GM10248 (cell line): ENCODE measurements at places on chromosomes 11 and 22.

DNA sequence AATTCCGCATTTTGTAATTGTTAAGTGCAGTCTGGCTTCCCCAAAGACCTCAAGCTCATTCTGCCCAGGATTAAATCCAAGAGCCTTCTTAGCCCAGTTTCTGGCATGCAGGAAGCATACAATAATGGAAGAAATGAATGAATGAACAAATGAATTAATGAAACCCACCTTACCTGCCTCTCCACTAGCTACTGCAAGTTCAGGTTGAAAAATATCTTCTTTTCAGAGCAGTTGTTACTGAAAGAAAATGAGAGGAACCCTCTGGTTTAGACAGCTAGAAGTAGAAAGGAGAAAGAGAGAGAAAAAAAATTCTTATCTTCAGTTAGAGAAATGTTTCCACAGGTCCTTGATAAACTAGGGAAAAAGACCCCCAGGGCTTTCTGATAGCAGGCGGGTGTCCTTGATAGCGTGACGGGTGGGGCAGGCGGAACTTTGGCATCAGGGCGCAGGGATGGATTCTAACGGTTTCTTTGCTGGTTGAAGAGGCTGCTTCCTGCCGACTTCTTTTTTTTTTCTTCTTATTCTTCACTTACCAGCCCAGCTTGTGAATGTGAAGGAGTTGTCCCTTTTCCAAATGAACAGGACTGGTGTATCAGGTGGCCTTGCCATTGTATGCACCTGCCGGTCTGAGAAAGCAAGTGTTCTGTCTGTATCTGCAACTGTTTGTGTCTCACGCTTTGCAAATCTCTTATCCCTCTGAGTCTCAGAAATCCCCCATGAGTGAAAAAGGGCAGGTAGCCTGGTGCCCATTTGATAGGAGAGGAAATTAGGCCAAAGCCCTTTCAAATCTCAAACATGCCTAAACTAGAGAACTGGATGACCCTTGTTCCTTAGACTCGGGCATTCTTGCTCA is 10.0 kb downstream of the LMO2 start:
- no peak for DNase-seq

DNA sequence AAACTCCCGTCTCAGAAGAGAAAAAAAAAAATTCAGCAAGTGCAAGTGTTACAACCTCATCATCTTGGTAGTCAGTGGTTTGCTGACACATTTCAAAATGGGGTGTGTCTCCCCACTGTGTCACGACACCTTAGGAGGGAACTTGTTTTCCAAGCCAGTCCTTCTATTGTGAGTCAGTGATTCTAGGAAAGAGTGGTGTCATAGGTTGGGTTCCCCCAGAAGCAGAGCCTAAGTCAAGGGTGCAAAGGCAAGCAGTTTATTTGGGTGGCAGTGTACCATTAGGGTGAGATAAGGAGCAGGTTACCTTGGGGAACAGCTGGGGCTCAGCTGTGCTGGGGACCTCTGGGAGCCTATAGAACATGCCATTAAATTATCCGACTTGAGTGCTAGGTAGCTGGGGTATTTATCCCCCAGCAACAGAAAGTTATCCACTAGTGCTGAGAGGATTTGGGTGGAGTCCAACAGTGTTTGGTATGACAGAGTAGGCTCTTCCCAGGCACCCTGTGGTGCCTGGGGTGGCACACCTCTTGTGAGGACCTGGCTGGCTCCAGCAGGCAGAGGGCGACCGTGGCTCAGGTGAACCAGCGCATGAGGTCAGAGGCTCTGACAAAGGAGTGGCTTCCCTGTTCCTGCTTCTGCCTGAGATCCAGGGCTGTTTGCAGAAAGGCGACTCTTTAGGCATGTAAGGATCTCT is 41.7 kb downstream of the KIAA1671 start:
- DNase-seq = no peak

DNA sequence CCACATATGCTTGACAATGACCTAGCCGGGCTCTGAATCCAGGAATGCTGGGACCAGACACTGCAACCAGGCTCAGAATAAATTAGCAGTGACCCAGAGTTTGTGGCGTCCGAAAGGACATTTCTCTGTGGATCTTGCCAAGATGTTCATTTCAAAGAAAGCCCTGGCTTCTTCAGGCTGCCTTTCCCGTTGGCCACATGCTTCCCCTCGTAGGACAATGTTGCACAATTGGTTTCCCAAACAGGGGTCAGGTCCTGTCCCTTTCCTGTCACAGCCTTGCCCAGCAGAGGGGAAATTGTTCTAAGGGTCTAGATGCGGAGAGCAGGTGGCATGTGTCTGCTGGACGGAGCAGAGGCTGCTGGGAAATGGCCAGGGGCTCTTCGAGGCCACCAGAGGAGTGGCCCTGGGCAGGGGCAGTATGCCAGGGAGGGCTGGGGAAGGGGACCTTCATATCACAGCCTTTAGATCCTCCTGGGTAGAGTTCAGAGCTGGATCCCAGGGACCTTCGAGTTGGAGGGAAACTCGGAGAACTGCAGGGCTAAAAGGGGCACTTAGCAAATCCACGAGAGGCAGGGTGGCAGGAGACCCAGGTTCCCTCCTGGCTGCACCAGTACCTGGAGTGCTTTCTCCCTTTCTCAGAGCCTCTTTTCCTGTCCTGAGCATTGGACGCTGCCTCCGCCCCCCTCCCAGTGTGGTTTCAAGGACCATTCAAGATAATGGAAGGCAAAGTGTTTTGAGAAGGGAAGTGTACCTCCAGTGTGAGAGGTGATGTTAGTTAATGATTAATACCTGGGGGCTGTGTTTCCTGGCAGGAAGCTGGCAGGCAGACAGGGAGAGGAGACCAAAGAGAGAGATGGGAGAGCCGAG is 42.3 kb downstream of the C11orf96 start:
- DNase-seq = no peak

GRCh38 chr22:48102581-48102980 is 1340.1 kb downstream of the TBC1D22A start:
- no peak for DNase-seq

DNA sequence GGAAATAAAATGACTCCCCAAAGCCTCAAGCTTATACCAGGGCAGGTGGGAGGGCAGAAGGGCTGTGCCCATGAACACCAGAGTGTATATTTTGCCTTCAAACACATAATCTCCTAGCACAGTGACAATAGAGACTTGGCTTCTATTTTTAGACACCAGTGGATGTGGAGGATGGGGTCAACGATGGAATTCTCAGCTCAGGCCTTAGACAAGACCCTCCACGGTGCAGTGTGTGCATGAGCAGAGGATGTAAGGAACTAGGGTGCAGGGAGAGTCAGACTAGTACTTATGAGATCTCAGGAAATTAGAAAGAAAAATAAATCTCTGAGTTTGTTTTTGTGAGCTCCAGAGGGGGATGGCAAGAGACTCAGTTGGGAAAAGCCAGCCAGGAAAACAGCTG is 113.6 kb upstream of the CADM1 start:
- DNase-seq = no peak
